Hindlimb muscle (tissue), 1 donor: ENCODE measurements at places on chromosomes 1 and 21.

DNA sequence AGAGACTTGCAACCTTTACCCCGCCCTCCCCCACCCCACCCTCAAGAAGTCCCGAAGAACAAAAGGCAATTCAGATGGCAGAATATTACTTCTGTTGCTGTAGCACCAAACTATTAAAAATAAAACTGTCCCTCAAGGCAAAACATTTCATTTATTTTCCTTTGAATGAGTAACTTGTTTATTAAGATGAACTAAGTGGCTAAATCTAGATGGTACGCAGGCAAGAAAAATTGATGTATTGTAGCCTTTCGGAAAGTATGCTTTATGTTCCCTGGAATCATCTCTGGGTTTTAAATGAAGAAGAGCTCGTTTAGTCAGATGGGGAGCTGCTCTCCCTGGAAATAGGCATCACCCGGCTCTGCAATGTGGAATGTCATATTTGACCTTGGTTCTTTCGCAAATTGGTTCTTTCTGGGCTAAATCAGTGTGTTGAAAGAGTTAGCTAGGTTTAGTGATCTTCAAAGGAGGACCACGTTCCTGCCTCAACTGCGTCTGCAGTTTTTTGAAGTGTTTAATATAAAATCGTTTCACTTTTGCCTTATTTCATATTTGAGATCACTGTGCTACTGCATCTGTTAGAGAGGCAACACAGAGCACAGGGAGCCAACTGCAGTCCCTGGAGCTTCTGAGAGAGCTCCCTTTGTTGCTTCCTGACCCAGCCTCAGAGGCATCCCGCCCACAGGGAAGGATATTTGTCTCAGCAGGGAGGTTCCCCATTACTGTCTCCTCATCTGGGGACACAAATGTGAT lies 61.8 kb downstream of the KIF26B start:
- no peak for DNase-seq

DNA sequence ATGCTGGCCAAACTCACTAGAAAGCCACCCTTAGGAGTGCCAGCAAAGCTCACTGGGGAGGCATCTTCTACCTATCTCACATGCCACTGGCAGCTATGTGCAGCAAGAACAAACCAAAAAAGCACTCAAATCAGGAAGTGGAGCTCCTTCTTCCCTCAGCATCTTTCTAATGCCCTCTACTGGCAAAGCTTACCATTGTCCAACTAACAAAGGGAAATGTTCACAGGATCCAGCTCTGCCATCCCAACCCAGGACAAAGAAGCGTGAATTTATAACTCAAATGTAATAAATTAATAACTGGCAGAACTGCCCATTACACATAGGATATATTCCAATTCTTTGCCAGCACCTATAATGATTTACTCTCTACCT lies 38.9 kb downstream of the LEPR start:
- DNase-seq = no peak

GRCh38 chr21:42061195-42061985 lies 9.7 kb upstream of the UMODL1 start:
- DNase-seq = no peak

GRCh38 chr1:46341222-46342083 lies 846 bp downstream of the NSUN4 start:
- no peak for DNase-seq

GRCh38 chr1:154556422-154556821 lies 2.0 kb downstream of the UBE2Q1 start:
- DNase-seq = no peak

- no peak for DNase-seq
These were observed 97.8 kb downstream of the FMN2 start for GRCh38 chr1:240189386-240189989.

GRCh38 chr1:241624935-241625334 lies 15.2 kb downstream of the CHML start:
- DNase-seq = no peak

DNA sequence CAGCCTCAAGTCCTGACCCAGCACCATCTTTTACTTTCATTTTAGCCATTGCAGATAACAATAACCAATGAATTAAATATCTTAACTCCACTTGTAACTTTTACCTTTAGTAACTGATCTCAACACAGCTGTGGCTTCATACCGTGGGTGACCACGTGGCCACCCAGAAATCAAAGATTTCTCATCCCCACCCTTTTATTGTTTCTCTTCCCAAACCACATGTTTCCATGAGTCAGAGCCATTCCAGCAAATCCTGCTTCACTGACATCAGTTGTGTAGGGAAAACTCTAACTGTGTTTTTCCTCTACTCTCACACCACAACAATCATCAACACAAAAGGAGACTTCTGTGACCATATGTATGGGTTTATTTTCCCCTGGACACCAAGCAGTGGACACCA lies 25.1 kb upstream of the BRDT start:
- DNase-seq = no peak

DNA sequence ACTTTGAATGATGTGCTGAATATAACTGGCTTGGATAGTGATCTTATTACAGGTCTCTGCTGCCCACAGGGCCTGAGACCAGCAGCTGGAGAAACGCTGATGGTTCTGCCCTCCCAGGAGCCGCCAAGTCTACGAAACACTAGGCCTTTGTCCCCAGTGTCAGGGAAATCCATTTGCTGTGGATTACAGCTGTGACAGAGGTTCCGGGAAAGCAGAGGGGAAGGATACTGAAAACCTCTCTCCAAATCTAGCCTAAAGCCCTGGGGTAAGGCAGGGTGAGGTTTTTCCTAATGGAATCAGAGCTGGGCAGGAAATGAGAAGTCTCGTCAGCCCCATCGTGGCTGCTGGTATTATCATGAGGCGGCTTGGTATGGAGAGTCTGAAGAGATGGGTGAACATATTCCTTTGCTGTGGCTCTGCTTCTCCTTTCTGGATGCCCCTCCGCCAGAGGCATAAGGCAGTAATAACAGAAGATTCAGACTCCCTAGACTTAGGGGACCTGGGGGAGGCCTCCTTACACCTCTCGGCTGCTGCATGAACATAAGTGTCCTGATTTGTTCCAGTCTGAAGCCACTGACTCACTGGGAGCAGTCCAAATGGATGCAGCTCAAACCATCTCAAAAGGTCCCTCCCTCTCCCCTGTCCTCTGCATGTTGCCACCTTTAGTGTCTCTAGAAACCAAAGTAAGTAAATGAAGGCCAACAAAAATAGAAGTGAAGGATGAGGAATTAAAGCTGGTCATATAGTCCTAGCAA lies 48.1 kb downstream of the PHC2 start:
- peak; percentile 51 for DNase-seq

GRCh38 chr1:95221306-95221705 lies 12.7 kb upstream of the RWDD3 start:
- DNase-seq = no peak

- no peak for DNase-seq
These were observed 11.0 kb downstream of the HYI start for GRCh38 chr1:43442756-43443155.

- DNase-seq = no peak
These were observed 31.6 kb downstream of the IGSF5 start for GRCh38 chr21:39776589-39776988.

- no peak for DNase-seq
These were observed at the start of gene DRAXIN for GRCh38 chr1:11691302-11691914. Gene DRAXIN (plus strand): TSS chr1:11691710. CDS start chr1:11706259, 14,549 bp downstream.

- no peak for DNase-seq
These were observed 52.7 kb downstream of the AGBL4 start for GRCh38 chr1:49971088-49971487.

DNA sequence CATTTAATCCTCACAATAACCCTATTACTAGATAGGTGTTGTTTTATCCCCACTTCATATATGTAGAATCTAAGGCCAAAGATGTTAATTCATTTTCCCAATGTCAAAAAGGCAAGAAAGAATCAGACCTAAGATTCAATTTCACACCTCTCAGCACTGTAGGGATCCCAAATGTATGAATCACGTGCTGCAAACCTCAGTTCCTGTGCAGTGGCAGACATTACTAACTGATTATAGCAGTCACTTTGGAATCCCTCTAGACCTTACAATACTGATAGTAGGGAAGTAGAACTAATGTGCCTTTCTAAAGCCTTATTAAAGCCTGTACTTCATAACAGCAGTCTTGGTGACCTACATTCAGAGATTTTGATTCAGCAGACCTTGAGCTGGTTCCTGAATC lies 2.3 kb downstream of the C1orf87 start:
- no peak for DNase-seq

- no peak for DNase-seq
These were observed 5.5 kb downstream of the RRP1 start for GRCh38 chr21:43794857-43795256.

- no peak for DNase-seq
These were observed 27.4 kb downstream of the KCNA3 start for GRCh38 chr1:110647254-110647891.

DNA sequence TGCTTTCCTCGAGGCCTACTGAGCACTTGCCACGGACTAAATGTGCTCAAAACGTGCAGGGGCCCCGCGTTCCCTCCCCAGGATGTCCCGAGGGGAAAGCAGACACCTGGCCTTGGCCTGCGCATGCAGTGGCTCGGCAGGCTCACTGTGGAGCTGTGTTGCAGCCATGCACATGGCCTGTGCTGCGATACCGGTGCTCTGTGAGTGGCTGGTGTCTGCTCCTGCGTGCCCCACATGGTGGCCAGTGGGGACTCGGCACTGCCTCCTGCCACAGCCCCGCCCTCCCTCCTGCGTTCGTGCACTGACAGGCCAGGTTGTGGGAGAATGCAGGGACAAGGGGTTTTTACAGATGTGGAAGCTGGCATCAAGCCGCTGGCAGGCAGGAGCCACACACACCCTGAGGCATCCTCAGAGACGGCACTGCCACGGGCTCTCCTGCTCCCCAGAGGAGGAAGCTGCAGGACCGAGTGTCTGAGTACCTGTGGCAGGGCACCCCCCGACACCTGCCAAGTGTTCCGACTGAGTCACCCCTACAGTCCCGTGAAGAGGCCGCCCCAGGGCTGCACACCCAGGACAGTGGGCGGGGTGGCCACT lies 16.9 kb upstream of the PTTG1IP start:
- no peak for DNase-seq

DNA sequence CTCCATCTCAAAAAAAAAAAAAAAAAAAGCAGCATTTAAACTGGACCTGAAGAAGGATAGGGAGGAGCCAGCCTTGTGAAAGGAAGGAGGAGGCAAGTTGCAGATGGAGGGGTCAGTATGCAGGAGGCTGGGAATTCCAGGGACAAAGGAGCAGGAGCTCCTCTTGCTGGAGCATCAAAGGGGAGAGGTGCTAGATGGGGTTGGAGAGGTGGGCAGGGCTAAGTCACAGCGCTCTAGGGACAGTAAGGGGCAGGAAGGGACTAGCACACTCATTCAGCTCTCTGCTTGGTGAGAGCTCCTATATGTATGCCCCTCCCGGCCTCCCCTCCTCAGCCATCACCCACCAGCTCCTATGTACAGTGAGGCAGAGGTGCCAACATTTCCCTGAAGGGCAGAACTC lies 26.8 kb downstream of the MAP7D1 start:
- no peak for DNase-seq

DNA sequence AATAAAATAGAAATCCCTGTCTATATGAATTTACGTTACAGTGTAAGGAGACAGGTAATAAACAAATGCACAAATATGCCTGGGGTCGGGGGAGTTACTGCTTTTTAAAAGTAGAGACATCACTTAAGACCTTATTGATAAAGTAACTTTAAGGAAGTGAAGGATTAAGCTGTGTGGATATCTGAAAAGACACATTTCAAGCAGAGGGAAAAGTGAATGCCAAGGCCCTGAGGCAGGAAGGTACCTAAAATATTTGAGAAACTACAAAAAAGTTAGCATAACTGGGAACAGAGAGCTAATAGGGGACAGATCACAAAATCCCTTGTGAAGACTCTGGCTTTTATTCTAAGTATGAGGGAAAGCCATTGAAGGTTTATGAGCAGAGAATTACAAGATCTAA lies 41.5 kb downstream of the TUT4 start:
- no peak for DNase-seq

DNA sequence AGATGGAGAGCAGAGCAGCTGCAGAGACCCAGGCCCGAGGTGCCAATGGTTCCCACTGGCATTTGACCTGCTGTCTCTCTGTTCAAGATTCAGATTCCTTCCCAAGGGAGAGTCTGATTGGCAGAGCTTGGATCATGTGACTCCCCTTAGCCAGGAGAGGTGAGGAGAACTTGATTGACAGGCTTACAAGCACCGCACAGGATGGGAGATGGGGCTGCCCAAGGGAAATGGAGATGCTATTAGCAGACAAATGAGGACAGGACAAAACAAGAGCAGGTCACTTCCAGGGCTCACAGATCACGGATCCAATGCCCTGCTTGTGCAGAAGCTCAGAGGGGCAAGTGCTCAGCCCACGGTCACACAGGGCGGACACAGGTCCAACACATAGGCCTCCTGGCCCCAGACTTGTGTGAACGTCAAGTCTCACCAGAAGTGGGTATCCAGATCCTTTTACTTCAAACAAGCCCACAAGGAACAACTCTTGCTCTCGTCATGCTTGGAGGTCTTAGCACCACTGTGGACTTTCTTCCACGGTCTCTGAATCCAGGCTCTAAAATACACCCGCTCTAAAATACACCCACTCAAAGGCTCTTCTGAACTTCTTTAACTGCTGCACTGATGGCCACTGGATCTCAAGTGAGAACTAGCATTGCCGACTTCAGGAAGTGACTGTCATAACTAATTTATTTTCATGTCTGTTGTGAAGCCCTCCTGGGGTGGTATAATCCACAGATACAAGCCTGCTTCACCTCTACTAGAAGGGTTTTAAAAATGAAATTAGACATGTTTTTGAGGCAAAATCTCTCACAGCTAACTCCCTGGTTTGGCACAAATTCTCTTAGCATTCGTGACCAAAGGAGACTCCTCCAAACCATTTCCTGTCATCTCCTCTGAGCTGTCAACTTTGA lies 274.9 kb downstream of the RRAGC start:
- no peak for DNase-seq

- no peak for DNase-seq
These were observed 169.7 kb downstream of the TOMM20 start for GRCh38 chr1:234958706-234959657.

DNA sequence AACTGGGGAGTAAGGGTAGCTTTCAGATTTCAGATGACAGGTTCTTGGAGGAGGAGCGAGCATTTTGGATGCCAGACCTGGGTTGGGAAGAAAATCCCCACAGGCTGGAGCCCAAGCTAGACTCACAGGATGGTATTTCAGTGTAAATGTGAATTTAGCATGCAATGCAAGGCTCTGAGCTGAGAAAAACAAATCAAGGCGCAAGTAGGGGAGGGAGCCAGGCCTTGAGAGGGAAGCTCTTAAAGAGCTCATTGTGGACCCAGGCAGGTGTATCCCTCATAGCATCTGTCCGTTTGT lies 386.1 kb downstream of the MATN1 start:
- no peak for DNase-seq

DNA sequence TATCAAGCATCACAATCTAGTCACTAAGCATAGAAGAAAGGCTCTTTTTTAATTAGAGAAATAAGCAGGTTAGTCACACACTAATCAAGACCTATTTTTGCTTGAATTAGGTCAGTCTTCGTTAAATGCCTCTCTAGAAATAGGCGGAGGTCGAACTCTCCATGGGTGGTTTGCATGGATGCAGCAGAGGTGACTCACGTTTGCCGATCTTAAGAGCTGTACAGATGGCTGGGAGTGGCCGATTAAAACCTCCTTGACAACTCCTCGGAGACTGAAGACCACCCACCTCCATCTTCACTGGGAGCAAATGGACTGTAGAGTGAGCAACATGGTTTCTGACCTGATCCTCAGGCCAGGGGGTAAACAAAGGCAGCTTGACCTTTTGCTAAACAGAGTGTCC lies 249.3 kb downstream of the ZNF648 start:
- no peak for DNase-seq
